ENCODE measurements at places on chromosomes 6 and 20.

DNA sequence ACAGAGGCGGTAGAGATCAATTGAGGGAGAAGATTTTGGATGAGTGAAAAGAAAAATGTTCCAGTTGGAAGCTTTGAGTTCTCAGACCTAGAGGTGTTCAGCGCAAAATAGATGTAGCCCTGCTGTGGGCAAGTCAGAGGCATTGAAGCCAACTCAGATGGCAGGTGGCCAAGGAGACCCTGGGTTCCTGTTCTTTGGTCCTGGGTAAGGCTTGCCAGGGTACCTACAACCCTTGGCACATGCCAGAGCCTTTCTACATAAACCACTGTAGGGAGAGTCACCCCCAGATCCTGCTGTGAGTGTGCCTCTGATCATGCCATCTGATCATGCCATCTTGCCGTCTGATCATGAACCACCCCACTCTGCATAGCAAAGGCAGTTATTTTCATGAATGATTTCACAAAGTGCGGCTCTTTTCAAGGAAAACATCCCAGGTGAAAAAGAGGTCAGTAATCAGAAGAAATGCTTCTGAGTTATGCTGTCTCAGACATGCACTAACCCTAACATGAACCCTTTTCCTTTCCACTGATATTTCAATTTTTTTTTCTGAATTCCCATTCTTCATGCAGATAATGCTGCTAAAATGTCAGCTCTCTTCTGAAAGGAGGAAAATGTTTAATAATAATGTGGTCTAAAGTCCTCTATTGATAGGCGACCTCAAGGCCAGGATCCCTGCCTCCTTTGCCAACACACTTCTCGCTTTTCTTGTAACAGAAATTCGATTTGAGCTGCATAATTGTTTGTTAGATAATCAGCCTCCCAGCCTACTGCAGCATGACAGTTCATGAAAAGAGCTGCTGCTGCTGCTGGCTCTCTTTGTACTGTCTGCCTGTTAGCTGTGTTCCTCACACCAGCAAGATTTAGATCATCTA, 153.6 kb downstream of the MTHFD1L start:
- H3K36me3 ChIP-seq = no peaks in the 10 kb centered on the region
- no peak overlapping the region for H3K4me3 ChIP-seq
- DNase-seq = no peak
- no peak overlapping the region for H3K27ac ChIP-seq
- no peaks in the 10 kb centered on the region for H3K27me3 ChIP-seq

DNA sequence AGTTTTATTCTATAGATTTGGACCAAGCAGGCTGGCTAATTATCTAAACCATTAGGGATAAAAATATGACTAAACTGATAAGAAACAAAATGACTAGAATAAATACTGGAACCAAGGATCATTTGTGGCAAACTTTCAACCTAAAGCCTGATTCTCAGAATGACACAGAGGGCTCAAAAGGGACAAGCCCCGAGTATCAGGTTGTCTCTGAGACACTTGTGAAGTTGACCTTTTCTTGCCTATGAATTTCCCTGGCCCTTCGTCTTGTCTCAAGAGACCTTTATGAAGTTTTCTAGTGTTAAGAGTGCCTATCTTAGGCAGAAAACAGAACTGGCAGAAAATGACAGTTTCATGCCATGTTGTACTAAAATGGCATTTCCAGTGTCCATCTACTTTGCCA, 68.3 kb downstream of the IMPG1 start:
- no peaks in the 10 kb centered on the region for H3K4me1 ChIP-seq
- no peaks in the 10 kb centered on the region for H3K36me3 ChIP-seq
- no peak for DNase-seq
- H3K4me3 ChIP-seq = no peak overlapping the region
- no peak overlapping the region for H3K27ac ChIP-seq

DNA sequence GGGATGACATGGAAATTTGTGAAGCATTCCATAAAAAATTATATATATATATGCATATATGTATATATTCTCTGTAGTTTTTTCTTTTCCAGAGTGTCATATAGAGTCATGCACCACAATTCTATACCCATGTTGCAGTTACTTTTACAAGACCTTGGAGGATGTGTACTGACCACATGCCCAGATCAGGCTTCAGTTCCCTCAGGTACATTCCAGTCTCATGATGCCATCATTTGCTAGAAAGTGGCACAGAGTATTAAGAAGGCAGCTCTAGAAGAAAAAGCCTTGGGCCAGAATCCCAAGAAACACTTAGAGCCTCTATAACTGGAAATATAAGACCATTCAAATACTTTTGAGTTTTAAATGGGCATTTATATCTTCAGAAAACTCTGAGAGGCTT, 685.5 kb upstream of the FLRT3 start:
- H3K4me1 ChIP-seq = no peaks in the 10 kb centered on the region
- H3K36me3 ChIP-seq = no peaks in the 10 kb centered on the region
- H3K4me3 ChIP-seq = no peak overlapping the region
- no peaks in the 10 kb centered on the region for H3K27me3 ChIP-seq
- H3K27ac ChIP-seq = no peak overlapping the region

GRCh38 chr6:83978997-83979396, 54.6 kb upstream of the MRAP2 start:
- H3K27me3 ChIP-seq = no peaks in the 10 kb centered on the region
- no peaks in the 10 kb centered on the region for H3K36me3 ChIP-seq
- no peak overlapping the region for H3K27ac ChIP-seq
- H3K4me1 ChIP-seq = no peaks in the 10 kb centered on the region
- no peak for DNase-seq
- no peak overlapping the region for H3K4me3 ChIP-seq

DNA sequence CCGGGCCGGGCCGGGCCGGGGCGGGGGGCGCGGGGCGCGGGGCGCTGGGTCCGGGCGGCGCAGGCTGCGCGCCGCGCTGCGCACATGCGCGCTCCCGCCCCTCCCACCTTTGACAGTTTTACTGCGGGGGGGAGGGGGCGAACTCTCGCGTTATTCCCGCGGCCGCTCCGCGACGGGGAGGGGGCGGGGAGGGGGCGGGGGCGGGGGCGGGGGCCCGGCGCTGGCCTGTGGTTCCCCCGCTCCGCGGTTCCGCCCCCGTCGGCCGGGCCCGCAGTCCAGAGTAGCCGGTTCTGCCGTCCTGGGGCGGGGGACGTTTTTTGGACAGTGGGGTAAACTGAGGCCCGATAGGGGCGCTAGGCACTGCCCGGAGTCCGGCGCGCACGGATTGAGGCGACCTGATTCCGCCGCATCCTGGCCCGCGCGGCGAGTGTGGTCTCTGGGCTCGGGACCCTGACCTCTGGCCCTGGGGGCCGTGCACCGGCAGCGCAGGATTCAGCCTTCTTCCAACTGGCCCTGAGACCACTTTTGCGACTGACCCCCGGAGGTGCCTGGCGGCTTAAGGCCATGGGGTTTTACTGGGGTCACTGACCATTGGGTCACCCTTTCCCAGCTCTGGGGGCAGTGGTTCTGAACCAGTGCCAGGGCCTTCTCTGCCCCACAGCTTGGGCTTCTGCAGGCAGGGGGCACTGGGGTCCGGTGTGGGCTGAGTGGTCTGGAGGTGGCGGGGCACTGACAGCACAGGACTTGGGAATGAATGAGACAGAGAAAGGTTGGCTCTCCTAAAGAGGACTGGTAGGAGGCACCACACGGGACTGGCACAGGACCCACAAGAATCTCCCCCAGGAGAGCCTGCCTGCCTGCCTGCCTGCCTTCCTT, at the start of gene ZNF512B:
Gene ZNF512B (minus strand): TSS at position 93 of the 876 bp plus-strand sequence. CDS start 1,980 bp downstream, outside the sequence.
- H3K27me3 ChIP-seq = peaks cover 18% of the 10 kb centered on the region
- peaks cover 26% of the 10 kb centered on the region for H3K4me1 ChIP-seq
- peaks cover 6% of the 10 kb centered on the region for H3K36me3 ChIP-seq
- no peak within 1 kb of the TSS for H3K27ac ChIP-seq

- H3K27ac ChIP-seq = no peak overlapping the region
- no peak for DNase-seq
- no peak overlapping the region for H3K4me3 ChIP-seq
These were observed 29.5 kb downstream of the PXDC1 start for GRCh38 chr6:3721810-3722621.

GRCh38 chr6:25590986-25591385, 61.0 kb upstream of the SCGN start:
- no peaks in the 10 kb centered on the region for H3K27me3 ChIP-seq
- H3K4me3 ChIP-seq = no peak overlapping the region
- no peak overlapping the region for H3K27ac ChIP-seq
- no peaks in the 10 kb centered on the region for H3K4me1 ChIP-seq

Measured in CD14-positive monocyte (primary cell).